ENCODE measurements at places on chromosomes 1 and 21. TPM values are rescaled to one million over a fixed set of nuclear protein-coding genes. Genes with fewer than 3 reads are reported as not detected.

DNA sequence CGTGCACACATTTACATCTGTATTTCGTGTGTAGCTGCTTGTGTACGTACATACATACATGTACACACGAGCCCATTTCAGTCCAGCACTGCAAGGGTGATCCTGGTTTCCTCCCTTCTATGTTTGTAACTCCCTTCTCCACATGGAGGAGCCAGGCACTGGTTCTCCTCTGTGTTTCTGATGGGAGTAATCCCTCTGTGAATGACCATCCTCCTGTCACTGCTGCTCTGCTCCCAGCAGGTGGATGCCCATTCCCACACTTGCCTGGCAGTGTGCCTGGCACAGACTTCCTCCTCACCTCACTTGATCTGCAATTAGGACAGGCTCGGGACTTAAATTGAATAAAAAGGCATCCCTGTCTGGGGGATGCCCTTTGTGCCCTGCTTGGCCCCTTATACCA is 37.1 kb downstream of the TRAPPC10 start:
- H3K4me1 ChIP-seq, result peaks cover 10% of the 10 kb centered on the region
- H3K27me3 ChIP-seq, result no peaks in the 10 kb centered on the region
- DNase-seq, result no peak
- H3K4me3 ChIP-seq, result no peak overlapping the region
- peaks cover 18% of the 10 kb centered on the region for H3K36me3 ChIP-seq

- H3K4me3 ChIP-seq, result no peak overlapping the region
- no peaks in the 10 kb centered on the region for H3K27me3 ChIP-seq
- peaks cover 13% of the 10 kb centered on the region for H3K36me3 ChIP-seq
- peak; percentile 66 for DNase-seq
- no peak overlapping the region for H3K27ac ChIP-seq
- H3K4me1 ChIP-seq, result peaks cover 37% of the 10 kb centered on the region
Observed at GRCh38 chr1:8423269-8423691, 105.4 kb downstream of the SLC45A1 start.

DNA sequence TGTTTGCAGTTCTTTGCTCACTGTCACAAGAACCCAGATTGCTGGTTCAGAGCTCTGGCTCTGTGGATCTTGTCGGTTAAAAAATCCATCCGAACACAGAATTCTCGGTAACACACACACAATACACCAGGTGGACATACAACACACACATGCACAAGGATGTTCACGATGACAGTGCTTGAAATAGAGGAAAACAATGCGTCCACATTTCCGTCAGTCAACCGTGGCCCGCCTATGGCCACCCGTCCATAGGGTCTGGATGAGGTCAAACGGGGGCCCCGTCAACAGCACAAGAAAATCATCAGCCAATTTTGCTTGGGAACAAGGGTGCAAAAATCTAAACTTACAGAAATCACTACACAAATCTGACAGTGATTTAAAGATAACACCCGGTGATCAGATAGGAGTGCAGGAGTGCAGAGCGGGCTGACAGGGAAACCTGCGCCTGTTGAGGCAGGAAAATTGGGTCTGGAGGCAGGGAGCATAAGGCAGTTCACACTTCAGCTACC is 50.4 kb upstream of the SLC19A1 start:
- H3K27me3 ChIP-seq, result peaks cover 17% of the 10 kb centered on the region
- no peaks in the 10 kb centered on the region for H3K36me3 ChIP-seq
- no peak for DNase-seq
- H3K27ac ChIP-seq, result no peak overlapping the region
- no peak overlapping the region for H3K4me3 ChIP-seq

- H3K4me1 ChIP-seq, result no peaks in the 10 kb centered on the region
- H3K27me3 ChIP-seq, result no peaks in the 10 kb centered on the region
- peaks cover 6% of the 10 kb centered on the region for H3K36me3 ChIP-seq
- H3K4me3 ChIP-seq, result no peak overlapping the region
- H3K27ac ChIP-seq, result no peak overlapping the region
Observed at GRCh38 chr1:112693821-112694220, 13.1 kb downstream of the RHOC start.

GRCh38 chr1:228697207-228698016 is 37.9 kb upstream of the RHOU start:
- peaks cover 15% of the 10 kb centered on the region for H3K4me1 ChIP-seq
- H3K4me3 ChIP-seq, result no peak overlapping the region
- DNase-seq, result no peak
- H3K27ac ChIP-seq, result no peak overlapping the region
- no peaks in the 10 kb centered on the region for H3K36me3 ChIP-seq
- H3K27me3 ChIP-seq, result peaks cover 4% of the 10 kb centered on the region

- H3K27ac ChIP-seq, result no peak overlapping the region
- peaks cover 9% of the 10 kb centered on the region for H3K27me3 ChIP-seq
- no peak for DNase-seq
- H3K4me1 ChIP-seq, result no peaks in the 10 kb centered on the region
Observed at GRCh38 chr1:170580636-170581440, 48.9 kb downstream of the GORAB start.

- H3K27me3 ChIP-seq, result peaks cover 12% of the 10 kb centered on the region
- H3K4me3 ChIP-seq, result no peak overlapping the region
- H3K4me1 ChIP-seq, result peaks cover 3% of the 10 kb centered on the region
- H3K27ac ChIP-seq, result no peak overlapping the region
Observed at GRCh38 chr1:30200161-30200560, 523.2 kb downstream of the MATN1 start.

Gene MAP1LC3C
- not detected for total RNA-seq

DNA sequence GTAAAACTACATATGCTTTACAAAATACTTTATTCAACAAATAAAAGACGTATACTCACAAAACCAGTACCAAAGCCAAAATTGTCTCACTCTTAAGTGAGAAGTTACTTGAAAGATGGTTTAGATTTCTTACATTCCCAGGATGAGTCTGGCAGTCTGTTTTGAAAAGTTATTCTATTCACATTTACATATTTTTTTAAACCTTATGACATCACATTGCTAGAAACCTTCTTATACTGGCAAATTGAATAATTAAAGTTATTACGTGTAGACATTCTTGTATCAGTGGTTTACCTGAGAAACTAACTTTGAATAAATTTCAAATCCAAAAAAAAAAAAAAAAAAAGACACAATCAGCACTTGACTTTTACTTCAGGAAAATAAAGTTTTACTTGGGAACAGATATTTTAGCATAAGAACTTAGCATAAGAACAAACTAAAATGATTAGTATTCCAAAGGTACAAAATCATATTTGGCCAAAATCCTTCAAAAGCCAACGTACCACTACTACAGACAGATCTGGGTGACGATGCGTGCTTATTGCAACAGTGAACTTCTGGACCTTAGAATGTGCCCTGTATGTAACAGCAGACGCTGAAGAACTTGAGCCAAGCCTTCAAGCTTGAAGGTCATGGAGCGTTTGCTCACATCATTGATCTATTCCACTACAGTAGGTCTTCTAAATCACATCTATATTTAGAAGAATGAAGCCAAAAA is 2.5 kb downstream of the CDC42BPA start:
- H3K4me3 ChIP-seq, result no peak overlapping the region
- H3K27ac ChIP-seq, result no peak overlapping the region
- peaks cover 58% of the 10 kb centered on the region for H3K27me3 ChIP-seq

GRCh38 chr1:101438359-101438758 is 201.5 kb downstream of the S1PR1 start:
- H3K36me3 ChIP-seq, result no peaks in the 10 kb centered on the region
- no peak overlapping the region for H3K4me3 ChIP-seq
- H3K27me3 ChIP-seq, result peaks cover 28% of the 10 kb centered on the region
- peaks cover 1% of the 10 kb centered on the region for H3K4me1 ChIP-seq
- no peak overlapping the region for H3K27ac ChIP-seq

GRCh38 chr1:103160281-103160680 is 52.0 kb upstream of the COL11A1 start:
- no peak overlapping the region for H3K4me3 ChIP-seq
- DNase-seq, result no peak
- no peaks in the 10 kb centered on the region for H3K4me1 ChIP-seq
- H3K27ac ChIP-seq, result no peak overlapping the region
- H3K27me3 ChIP-seq, result no peaks in the 10 kb centered on the region
- H3K36me3 ChIP-seq, result no peaks in the 10 kb centered on the region

DNA sequence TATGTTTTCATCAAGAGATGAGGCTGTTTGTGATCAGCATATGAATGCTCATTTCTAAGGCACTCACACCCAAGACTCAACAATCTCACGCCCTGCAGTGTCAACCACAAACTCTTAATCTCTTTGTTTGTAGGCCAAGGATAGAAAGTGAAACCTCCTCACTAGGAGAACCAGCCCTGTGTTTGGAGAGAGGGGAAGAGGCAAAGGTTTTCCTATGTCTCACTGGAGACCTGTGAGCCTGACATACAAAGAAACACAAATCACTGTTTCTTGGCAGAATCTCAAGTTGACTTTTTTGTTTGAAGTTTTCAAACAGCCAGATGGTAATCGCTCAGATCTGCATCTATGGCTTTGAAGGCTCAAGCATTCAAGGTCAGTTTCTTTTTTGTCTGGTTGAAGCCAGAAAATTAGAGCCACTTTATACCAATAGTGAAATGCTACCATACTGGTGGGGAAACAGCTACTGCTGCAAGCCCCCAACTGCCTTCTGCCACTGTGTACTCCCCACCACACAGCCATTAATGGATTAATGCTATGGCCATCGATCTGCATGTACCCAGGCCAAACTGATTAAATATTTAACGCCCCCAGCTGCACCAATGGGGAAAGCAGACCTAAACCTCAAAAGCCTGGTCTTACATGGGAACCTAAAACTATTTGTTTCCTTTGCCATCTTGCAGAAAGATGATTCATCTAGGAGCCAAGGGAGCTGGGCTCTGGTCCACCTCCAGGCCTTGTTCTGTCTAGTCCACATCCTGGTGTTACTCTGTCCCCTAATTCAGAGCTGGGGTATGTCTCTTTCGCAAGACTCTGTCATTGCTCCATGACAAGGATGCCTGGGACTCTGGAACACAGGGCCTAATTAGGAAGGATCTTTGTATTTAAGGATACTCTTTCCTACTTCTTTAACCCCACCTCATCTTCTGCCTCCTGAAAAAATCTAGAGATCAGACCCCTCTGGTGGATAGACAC is 16.3 kb downstream of the PDZK1 start:
- no peak for DNase-seq
- H3K27me3 ChIP-seq, result no peaks in the 10 kb centered on the region
- H3K36me3 ChIP-seq, result peaks cover 10% of the 10 kb centered on the region
- peaks cover 22% of the 10 kb centered on the region for H3K4me1 ChIP-seq
- H3K4me3 ChIP-seq, result peak overlapping the region; percentile 43

GRCh38 chr1:40405812-40406211 is 32.3 kb downstream of the SMAP2 start:
- no peak overlapping the region for H3K27ac ChIP-seq
- DNase-seq, result no peak
- no peak overlapping the region for H3K4me3 ChIP-seq
- peaks cover 34% of the 10 kb centered on the region for H3K4me1 ChIP-seq
- H3K27me3 ChIP-seq, result no peaks in the 10 kb centered on the region

DNA sequence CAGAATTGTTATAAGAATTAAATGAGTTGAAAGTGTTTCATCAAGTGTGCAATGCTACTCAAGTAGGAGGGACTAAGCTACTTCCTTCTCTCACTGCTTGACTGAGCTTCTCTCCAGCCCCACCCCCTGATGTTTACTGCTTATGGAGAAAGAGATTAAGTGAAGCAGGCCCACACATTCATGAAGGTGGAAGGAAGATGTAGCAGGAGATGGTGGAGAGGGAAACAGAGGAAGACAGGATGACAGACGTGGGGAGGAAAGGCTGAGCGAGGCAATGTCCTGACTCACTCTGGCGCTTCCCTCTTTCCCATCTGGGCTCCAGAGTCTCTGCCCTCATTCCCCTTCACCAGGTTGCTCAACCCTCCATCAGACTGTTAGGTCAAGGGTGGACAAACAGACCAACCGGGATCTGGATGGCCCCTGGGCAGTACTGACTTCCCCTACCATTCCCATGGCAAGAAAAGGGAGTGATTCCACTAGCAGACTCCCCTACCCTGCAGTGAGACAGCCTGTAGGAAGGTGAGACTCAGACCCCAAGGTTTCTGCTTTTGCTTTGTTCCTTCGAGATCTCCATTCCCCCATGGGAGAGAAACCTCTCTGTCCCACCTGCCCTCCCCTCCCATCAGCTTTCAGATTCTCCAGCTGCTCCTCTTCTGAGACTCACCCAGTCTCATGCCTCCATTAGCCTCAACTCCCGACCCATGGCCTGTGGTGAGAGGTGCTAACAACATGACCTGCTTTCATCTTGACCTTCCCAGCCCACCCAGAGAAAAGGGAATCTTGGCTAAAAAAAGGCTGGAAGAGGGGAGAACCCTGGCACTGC is 3.1 kb upstream of the ARHGEF2 start:
- peak overlapping the region; percentile 85 for H3K27ac ChIP-seq
- H3K4me1 ChIP-seq, result peaks cover 37% of the 10 kb centered on the region
- H3K4me3 ChIP-seq, result peak overlapping the region; percentile 99
- peaks cover 18% of the 10 kb centered on the region for H3K36me3 ChIP-seq
- no peak for DNase-seq

GRCh38 chr1:8118031-8118451 is 91.9 kb upstream of the ERRFI1 start:
- no peak for DNase-seq
- peaks cover 24% of the 10 kb centered on the region for H3K27me3 ChIP-seq
- H3K27ac ChIP-seq, result no peak overlapping the region
- peaks cover 5% of the 10 kb centered on the region for H3K4me1 ChIP-seq
- H3K36me3 ChIP-seq, result no peaks in the 10 kb centered on the region

DNA sequence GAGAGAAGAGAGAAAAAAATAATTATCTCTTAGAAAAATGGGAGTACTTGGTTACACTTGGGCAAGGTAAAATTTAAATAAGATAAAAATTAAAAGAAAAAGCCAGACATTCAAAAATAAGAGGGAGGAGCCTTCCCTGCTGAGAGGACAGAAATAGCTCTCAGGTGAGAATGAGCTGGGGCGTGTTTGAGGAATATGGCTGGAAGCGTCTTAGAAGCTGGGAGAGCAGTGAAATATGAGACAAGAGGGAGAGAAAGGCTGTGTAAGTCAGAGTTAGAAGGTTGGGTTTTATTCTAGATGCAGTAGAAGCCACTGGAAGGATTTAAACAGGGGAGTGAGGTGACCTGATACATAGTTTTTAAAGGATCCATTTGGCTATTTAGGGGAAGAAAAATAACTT is 154.2 kb upstream of the L1TD1 start:
- H3K36me3 ChIP-seq, result peaks cover 2% of the 10 kb centered on the region
- no peaks in the 10 kb centered on the region for H3K4me1 ChIP-seq
- DNase-seq, result no peak
- H3K27me3 ChIP-seq, result no peaks in the 10 kb centered on the region
- no peak overlapping the region for H3K27ac ChIP-seq
- no peak overlapping the region for H3K4me3 ChIP-seq

DNA sequence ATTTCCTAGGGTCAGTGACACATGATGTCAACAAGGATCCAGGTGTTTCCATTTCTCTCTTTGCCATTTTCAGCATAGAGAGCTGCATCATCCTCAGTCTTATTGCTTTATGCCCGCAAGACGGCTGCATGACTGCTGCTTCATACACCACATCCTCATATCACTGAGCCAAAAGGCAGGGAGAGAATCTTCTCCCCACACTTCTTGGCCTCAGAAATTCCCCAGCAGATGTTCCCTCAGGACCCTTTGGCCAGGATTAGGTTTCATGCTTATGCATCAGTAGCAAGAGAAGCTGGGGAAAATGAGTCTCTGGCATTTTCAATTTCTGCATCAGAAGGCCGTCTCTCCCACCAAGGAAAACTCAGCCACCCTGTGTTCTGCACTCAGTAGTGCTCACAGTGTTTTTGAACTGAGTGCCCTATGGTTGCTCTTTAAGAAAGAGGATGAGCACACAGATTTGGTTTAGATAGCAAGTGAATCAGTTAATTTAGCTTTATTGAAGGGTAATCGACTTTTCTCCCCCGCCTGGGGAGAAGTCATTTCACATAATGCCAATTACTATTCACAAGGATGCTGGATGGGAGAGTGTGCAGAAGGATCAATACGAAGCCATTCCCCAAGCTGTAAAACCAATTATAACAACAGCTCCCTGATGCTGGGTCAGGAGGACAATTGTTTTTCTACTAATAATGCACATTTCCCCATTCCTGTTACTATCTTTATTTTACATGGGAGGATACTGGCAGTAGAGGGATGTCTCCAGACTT is 360.2 kb downstream of the HHIPL2 start:
- H3K4me1 ChIP-seq, result no peaks in the 10 kb centered on the region
- H3K27me3 ChIP-seq, result no peaks in the 10 kb centered on the region
- H3K27ac ChIP-seq, result no peak overlapping the region
- no peaks in the 10 kb centered on the region for H3K36me3 ChIP-seq

Data from activated naive CD8-positive, alpha-beta T cell treated with anti-CD3 and anti-CD28 coated beads, Interleukin-2, amount 10 ng/mL, durations not matched to agents 7 days and 5 days (primary cell).